T-helper 2 cell (primary cell): ENCODE measurements at places on chromosomes 7 and 10.
A peak's percentile ranks its signal among the peaks of the same experiment; 100 is the strongest.

- DNase-seq, result no peak
Observed at GRCh38 chr7:17580856-17581255, 282.4 kb downstream of the AHR start.

- no peak for DNase-seq
Observed at GRCh38 chr10:4333459-4333894, 492.5 kb upstream of the AKR1E2 start.

DNA sequence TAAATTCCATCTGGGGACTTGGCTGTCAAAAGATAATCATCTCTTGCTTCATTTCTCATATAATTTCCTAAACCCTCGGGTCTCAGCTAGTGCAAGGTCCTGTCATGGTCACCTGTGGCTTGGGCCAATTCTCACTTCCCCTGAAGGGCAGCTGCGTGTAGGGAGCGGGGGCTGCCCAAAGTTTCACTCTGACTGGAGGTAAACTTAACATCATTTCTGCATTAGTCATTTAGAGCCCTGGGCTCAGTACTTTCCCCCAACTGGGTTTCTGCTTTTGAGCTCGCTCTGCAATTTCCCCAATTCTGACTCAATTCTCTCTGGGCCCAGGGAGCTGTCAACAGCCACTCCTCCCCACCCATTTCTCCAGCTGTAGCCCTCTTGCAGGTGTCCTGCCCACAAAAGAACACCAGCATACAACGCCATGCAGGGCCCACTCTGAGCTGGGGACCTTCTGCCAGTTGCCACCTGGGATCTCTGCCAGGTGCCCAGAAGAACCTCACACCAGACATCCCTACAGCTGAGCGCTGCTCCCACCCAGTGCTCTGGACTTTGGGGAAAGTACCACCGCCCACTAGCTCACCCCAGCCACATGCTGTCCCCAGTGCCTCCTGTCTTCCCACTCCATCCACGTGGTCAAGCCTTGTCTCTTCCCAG is 37.9 kb downstream of the VOPP1 start:
- DNase-seq, result peak; percentile 96

- no peak for DNase-seq
Observed at GRCh38 chr7:65554-65953, 126.8 kb upstream of the FAM20C start.

DNA sequence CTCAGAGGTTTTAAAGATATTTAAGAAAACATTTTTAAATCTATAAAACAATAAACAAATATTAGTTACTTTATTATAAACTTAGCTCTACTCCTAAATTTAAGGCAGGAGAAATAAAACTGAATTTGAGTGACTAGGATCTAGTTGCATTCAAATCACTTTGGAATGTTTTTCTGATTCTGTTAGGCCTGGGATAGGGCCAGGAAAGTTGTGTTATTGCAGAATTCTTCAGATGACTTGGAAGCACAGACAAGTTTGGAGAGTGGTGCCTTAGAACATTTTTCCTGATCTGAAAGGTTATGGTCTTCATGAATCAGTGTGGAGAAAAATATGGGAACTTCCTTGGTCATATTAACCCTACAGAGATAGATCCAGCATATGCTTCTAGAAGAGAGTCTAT is 15.6 kb upstream of the SLC25A13 start:
- DNase-seq, result no peak

DNA sequence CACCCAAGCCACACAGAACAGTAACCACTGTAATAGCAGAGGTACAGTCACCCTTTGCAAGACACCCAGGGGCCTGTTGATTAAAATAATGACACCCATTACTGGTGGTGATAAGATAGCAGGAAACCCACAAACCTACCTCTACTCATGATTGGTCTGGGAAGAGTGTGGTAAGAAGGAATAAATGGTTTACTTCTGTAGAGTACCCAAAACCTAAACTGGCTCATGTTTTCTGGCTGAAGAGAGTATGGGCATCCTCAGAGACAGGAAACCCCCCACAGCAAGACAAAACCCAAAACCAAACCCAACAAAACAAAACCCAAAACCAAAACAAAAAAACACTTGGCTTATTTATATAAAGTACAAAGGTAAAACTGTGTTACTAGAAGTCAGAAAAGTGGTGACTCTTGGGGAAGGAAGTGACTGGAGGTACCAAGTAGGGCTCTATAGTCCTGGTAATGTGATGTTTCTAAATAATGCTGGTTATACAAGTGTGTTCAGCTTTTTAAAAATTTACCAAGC is 15.5 kb upstream of the DNAJB12 start:
- DNase-seq, result peak; percentile 88

DNA sequence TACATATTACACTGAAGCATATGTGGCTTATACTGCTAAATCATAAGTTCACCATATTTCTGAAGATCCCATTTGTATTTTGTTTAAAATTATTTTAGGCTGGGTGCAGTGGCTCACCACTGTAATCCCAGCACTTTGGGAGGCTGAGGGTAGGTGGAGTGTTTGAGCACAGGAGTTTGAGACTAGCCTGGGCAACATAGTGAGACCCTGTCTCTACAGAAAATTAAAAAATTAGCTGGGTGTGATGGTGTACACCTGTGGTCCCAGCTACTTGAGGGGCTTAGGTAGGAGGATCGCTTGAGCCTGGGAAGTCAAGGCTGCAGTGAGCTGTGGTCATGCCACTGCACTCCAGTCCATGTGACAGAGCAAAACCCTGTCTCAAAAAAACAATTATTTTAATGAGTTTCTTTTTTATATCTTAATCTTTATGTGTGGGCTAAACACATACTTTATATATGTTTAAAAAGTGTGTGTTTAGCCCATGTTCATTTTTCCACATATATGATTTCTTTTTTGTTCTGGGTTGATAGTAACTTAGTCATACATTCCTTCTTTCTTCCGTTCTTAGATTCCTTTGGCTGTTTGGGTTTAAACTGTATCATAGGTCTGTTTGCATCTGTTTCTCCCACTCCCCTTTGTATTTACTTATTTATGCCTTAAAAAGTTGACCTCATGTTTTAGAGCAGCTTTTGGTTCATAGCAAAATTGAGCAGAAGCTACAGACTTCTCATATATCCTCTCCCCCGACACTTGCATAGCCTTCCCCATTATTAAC is 33.5 kb downstream of the RSBN1L start:
- DNase-seq, result no peak

GRCh38 chr10:18759575-18759974 is 100.3 kb downstream of the ARL5B start:
- no peak for DNase-seq

GRCh38 chr7:48595756-48596155 is 328.6 kb upstream of the CDC14C start:
- no peak for DNase-seq

GRCh38 chr7:65746398-65746669 is 126.5 kb upstream of the VKORC1L1 start:
- no peak for DNase-seq

DNA sequence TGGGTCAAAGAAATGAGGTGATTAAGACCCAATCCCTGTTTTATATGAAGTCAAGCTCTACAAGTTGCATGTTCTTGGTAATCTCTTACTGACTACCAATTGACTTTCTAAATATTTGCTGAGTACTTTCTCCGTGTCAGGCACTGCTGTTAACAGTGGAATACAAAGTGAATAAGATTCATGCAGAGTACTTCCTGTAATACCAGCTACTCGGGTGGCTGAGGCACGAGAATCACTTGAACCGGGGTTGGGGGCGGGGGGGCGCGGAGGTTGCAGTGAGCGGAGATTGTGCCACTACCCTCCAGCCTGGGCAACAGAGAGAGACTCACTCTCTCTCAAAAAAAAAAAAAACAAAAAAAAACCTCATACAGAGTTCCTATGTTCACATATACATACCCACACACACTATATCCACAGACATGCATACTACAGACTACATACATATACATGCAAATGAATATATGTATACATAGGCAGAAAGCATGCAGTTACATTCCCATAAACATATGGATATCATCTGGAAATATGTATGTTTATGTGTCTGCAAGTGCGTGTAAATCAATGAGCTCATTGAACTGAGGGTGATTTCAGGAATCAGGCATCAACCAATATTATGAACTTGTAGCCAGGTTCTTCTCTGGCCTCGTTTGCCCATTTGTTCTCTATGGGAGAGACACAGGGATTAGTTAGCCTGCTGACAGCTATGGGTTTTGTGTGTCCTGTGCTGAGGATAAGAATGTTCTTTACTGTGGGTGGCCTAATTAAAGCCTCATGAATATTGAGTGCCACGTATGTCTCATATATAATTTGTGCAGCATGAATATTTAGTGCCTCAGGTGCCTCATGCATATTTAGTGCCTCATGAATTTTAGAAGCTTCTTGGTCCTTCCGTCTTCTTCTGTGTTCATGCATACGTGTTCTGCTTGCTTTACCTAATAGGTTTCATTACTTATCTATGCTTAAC is 73.9 kb downstream of the BICC1 start:
- no peak for DNase-seq

GRCh38 chr10:47058032-47058702 is 146.9 kb downstream of the PTPN20 start:
- DNase-seq, result no peak

- DNase-seq, result no peak
Observed at GRCh38 chr10:132910901-132911785, 31.2 kb downstream of the CFAP46 start.

- DNase-seq, result no peak
Observed at GRCh38 chr10:109721453-109722064, 201.8 kb downstream of the XPNPEP1 start.

GRCh38 chr7:44261240-44261639 is 60.5 kb downstream of the YKT6 start:
- no peak for DNase-seq

GRCh38 chr10:29491918-29492317 is 142.9 kb downstream of the SVIL start:
- no peak for DNase-seq

DNA sequence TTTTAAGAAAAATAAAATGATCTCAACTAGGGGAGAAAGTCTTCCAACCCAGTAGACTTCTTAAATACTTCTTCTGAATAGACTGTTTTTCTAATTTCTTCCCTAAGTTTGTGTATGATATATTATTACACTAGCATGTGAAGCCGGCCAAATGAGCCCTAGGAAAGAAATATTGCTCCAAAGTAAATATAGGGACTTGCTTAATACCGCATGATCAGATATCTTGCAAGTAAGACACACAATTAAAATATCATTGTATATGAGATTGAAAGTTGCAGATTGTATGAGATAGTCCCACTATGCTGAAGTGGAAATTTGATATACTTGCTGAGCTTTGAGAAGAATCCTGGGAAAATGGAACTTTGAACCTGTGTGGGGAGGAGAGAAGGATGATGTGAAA is 225.7 kb downstream of the BAMBI start:
- DNase-seq, result no peak

- DNase-seq, result peak; percentile 5
Observed at GRCh38 chr10:91632671-91633550, at the start of gene PPP1R3C. TSS of gene PPP1R3C (minus strand) at chr10:91633071. CDS start at chr10:91632969, 102 bp downstream.

DNA sequence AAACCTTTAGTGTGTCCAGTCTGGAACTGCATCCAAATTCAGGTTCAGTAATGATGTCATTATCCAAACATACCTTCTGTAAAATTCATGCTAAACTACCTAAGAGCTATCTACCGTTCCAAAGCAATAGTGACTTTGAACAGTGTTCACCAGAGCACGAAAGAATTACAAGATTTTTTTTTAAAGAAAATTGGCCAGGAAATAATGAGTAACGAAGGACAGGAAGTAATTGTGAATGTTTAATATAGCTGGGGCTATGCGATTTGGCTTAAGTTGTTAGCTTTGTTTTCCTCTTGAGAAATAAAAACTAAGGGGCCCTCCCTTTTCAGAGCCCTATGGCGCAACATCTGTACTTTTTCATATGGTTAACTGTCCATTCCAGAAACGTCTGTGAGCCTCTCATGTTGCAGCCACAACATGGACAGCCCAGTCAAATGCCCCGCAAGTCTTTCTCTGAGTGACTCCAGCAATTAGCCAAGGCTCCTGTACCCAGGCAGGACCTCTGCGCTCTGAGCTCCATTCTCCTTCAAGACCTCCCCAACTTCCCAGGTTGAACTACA is 694 bp upstream of the FAS start:
- no peak for DNase-seq

DNA sequence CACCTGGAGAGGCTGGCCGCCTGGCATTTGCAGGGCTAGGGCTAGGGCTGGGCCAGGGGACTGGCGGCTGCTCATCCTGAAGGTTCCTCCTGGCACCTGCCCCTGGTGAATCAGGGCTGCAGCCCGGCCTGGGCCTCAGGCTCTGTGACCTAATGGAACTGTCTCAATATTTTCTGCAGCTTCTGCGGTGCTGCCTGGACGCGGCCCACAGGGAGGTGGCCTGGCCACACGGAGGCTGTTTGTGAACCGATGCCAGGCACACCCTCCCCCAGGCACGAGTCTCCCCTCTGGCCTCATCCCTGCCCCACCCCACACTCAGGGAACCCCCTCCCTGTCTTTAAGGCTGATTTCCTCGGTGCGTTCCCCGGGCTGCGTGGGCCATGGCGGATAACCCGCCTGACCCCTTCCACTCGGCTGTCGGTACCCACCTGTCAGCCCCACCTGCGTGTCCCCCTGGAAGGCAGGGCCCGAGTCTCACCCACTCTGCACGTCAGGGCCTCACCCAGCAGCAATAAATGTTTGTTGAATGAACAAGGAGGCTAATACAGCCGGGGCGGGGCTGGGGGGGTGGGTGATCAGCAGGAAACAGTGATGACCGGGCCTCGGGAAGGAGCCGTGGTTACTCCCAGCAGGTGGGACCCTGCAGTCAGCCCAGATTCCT is 54.5 kb upstream of the DNAJB6 start:
- DNase-seq, result no peak

DNA sequence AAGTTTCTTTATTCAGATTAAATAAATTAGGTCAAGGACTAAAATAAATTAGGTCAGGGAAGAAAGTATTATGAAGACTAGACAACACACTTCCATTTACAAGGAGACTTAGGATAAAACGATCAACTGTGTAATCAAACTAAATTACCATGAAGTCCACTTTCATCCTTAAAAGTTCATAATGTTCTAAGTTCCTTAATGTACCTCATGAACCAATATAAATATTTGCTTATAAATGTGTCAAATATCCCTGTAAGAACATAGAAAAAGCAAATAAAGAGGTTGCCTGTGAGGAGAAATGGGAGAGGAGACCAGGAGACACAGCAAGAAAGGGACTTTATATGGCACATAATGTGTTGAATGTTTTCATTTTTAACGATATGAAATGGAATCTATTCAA is 345.6 kb downstream of the PARD3 start:
- no peak for DNase-seq

- no peak for DNase-seq
Observed at GRCh38 chr7:23715099-23715498, 5.1 kb downstream of the STK31 start.

GRCh38 chr10:127442220-127442525 is 106.9 kb upstream of the NPS start:
- no peak for DNase-seq

- DNase-seq, result no peak
Observed at GRCh38 chr7:102320181-102320580, 33.5 kb downstream of the SH2B2 start.
